ENCODE measurements at places on chromosomes 12 and 14. TPM values are rescaled to one million over a fixed set of nuclear protein-coding genes. Genes with fewer than 3 reads are reported as not detected.

The SCNN1A gene
- total RNA-seq = under 0.01 TPM

DNA sequence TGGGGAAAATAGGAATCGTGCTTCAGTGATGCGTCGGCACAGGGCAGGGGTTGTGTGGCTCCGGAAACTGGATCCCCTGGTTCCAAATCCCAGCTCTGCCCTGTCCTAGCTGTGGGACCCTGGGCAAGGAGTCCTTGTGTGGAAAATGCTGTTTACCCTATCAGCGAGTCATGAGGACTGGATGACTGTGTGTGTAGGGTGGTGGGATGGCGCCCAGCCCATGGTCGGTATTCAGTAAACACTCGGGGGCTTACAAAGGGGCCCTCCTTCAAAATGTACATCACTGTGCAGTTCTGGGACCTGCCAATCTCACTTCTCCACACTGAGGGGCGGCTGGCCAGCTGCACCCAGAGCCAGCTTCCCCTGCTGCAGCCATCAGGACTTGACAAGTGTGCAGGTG is 24.4 kb downstream of the BRI3BP start:
- no peak for DNase-seq

- no peak for DNase-seq
Measured at GRCh38 chr14:101365329-101366158, 195.8 kb upstream of the DIO3 start.

DNA sequence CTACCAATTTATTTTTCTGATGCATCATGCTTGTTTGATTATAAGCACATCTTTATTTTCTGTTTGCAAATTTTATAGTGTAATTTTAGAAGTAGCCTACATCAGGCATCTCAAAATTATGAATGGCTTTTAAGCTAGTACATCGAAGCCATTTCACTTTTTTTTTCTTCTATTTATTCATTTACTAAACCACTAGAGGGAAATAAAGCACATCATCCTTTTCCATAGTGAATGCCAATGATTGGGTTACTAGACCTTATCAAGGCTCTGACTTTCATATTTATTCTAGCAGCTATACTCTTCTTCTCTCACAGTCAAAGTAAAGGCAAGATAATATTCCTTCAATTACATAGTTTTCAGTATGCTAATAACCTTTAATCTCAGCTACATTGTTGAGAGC is 736.4 kb upstream of the LRFN5 start:
- DNase-seq = no peak

DNA sequence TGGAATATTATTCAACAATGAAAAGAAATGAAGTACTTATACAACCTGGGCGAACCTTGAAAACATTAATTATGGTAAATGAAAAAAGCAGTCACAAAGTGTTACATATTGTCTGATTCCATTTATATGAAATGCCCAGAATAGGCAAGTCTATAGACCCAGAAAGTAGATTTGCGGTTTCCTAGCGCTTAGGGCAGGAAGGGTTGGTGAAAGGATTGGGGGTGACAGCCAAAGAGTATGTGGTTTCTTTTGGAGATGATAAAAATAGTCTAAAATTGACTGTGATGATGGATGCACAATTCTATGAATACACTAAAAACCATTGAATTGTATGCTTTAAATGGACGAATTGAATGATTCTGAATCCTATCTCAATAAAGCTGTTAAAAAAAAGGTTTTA is 55.8 kb downstream of the RESF1 start:
- DNase-seq = no peak

The HOXC13 gene
- total RNA-seq = not detected

- DNase-seq = peak; percentile 93
Measured at GRCh38 chr14:87992718-87993628, at the start of gene GALC. TSS of gene GALC (minus strand) at chr14:87993182. CDS start at chr14:87993164, 18 bp downstream.

- no peak for DNase-seq
Measured at GRCh38 chr12:67002720-67003119, 266.4 kb upstream of the CAND1 start.

- DNase-seq = no peak
Measured at GRCh38 chr14:72740504-72740961, 153.4 kb downstream of the DPF3 start.

The DBX2 gene
- not detected for total RNA-seq

DNA sequence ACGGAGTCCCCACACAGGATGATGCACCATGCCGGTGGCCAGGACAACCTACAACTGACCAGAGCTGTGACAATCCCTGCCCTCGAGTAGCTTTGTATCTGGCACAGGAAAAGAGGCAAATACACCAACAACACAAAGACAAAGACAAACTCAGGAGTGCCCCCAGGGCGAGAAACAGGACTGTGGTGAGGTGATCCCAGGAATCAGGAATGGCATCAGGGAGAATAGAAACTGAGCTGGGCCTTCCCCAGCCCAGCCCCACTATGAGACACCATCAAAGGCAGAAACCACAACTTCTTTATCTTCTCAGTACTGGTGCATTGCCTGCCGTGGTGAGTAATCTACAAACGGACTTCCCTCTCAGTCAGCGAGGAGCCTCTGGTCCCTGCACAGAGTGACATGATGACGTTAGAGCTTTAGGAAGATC is 157.7 kb downstream of the TTC7B start:
- DNase-seq = peak; percentile 10

DNA sequence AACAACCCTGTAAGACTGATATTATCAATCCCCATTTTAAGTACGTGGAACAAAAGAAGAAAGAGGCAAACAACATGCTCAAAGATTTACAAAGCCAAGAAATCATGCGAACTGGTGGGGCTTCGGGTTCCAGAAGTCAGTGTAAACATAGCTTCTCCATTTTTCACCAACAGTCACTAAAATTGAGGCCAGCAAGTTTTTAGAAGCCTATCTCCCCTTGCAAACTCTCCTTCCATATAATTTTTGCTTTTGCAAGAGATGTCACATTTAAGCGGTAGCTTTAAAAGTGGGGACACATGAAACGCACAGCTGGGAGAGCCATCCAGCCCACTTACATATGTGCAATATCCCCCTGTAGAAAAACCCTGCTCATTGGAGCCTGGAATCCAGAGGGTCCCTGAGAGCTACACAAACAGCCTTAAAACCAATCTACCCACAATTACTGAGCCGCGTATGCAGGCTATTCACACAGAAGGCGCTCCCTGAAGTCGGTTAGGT is 797 bp downstream of the SLC11A2 start:
- no peak for DNase-seq

DNA sequence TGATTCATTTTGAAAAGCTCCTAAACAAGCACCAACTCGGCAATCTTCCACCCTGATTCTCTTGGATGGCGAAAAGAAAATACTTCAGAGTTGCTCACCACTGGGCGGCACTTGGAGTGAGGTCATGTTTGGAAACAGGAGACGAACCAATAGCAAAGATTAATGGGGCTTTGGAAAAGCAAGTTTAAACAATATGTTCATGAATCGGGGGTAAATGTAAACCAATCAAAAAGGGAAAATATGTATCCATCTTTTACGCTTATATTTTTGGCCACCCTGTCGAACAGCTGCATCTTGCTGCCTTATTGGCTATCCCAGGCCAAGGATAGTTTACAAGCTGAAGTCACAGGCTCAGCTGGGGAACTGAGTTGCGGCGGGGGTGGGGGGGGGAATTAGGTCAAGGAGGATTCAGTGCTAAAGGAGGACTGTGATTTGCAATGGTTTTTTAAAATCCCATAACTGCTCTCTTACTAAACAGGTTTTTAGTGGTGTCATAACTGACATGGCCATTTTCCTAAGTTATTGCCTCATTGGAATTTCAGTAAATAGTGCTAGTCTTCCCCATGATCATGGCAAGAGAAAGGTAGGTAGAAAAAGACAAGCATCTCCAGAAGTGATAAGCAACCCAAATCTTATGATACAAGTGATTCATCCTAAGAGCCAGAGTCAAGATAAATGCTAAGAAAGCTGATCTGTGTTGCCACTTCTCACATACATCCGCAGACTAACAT is 210.6 kb downstream of the PHLDA1 start:
- DNase-seq = no peak

GRCh38 chr12:69019082-69019481 is 86.1 kb upstream of the CPM start:
- no peak for DNase-seq

DNA sequence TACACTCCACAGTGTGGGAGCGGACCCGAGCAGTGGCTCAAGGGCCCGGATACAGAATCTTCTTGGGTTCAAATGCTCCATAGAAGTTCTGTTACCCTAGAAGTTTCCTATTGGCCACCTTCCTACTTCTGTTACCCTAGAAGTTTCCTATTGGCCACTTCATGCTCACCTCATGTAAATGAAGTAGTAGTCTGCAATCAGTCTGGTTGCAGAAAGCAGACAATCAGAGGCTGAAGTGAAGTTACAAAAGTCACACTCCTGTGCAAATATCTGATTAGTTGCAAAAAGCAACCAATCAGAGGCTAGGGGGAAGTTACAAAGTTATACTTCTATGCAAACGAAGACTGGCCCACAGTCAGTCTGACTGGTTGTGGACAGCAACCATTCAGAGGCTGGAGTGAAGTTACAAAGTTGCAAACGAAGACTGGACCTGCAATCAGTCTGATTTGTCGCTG is 77.8 kb upstream of the CPNE8 start:
- DNase-seq = no peak

- peak; percentile 98 for DNase-seq
Measured at GRCh38 chr12:89238593-89238992, 113.7 kb downstream of the DUSP6 start.

The P2RX7 gene
- 3.9 TPM for total RNA-seq

The BCL11B gene
- under 0.01 TPM for total RNA-seq

All from dermis microvascular lymphatic vessel endothelial cell (primary cell).